ENCODE measurements at places on chromosomes 16 and 17.
A peak's percentile ranks its signal among the peaks of the same experiment; 100 is the strongest.

GRCh38 chr16:21175397-21175796 lies 16.9 kb downstream of the LDAF1 start:
- DNase-seq = no peak

GRCh38 chr17:63649813-63650212 lies 27.6 kb downstream of the MAP3K3 start:
- peak; percentile 9 for DNase-seq

- DNase-seq = peak; percentile 20
These were observed 5.7 kb upstream of the TCAP start for GRCh38 chr17:39659279-39660010.

GRCh38 chr17:48997103-48997826 lies at the start of gene IGF2BP1:
TSS of gene IGF2BP1 (plus strand) at chr17:48997385. CDS start at chr17:48997746, 361 bp downstream.
- DNase-seq = no peak

DNA sequence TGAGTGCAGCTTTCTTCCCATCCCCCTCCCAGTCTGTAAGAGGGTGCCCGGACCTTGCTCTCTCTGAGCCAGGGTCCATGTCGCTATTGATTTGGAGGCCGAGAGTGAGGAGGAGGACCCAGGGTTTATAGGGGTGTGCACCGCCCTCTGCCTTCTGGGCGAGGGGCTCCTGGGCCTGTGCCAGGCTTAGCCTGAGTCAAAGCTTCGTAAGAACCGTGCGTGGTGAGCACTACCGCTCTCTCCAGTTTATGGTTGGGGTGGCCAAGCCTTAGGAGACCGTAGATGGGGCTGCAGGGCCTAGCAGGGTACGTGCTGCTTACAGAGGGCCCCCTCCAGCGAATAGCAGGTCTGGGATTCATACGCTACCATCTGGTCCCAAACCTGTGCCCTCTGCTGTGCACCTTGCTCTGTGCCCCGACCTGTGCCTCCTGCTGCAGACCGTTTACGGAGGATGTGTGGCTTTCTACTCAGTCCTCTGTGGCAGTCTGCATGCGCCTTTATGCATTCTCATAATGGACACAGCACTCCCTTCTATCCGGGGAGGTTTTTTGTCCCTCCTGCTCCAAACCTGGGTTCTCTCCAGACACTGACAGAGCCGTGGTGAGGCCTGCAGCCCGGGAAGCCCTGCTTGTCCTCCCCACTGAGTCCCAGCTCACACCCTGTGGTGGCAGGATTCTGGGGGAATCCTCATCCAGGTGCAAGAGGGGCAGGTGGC lies 54.7 kb downstream of the PGS1 start:
- no peak for DNase-seq

GRCh38 chr16:2190002-2190658 lies 6.3 kb downstream of the CASKIN1 start:
- DNase-seq = no peak

DNA sequence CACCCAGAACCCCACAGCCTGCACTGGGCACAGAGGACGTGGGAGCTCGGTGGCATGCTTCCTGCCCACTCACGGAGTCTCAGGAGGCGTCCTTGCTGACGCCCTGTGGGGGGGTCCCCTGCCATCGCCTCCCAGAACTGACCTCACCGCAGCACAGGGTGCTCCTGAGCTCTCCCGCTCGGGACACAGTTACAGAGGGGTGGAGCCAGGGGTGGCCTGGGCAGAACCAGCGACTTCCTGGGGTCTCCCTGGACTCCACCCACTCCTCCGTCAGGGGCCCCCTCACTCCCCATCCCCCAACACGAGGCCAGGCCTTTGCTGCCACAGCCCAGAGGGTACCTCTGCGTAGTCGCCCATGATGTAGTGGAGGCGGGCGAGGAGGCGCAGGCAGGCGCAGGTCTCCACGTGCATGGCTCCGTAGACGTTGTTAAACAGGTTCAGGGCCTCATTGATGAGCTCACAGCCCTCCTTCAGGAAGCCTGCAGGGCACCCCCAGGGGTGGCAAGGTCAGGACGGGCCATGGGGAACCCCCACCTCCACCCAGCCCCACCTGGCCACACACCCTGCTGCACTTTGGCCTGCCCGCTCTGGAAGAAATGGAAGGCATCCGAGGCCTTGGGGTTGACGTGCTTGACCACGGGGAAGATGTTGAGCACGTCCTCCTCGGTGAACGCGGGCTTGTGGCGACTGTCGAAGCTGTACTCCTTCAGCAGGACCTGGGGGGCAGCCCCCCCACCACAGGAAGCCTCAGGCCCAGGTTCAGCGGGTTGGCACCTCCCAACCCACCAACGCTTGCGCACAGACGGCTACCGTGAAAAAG lies 17.8 kb downstream of the CLUH start:
- no peak for DNase-seq

- no peak for DNase-seq
These were observed 1026.5 kb upstream of the EEF2KMT start for GRCh38 chr16:6124136-6124535.

GRCh38 chr16:57536306-57537193 lies at the start of gene CCDC102A:
TSS of gene CCDC102A (minus strand) at chr16:57536571. CDS start at chr16:57529177, 7,394 bp downstream.
- DNase-seq = peak; percentile 65

GRCh38 chr16:12589676-12590075 lies 214.0 kb downstream of the CPPED1 start:
- DNase-seq = no peak

GRCh38 chr16:64823481-64824075 lies 298.3 kb downstream of the CDH11 start:
- no peak for DNase-seq

DNA sequence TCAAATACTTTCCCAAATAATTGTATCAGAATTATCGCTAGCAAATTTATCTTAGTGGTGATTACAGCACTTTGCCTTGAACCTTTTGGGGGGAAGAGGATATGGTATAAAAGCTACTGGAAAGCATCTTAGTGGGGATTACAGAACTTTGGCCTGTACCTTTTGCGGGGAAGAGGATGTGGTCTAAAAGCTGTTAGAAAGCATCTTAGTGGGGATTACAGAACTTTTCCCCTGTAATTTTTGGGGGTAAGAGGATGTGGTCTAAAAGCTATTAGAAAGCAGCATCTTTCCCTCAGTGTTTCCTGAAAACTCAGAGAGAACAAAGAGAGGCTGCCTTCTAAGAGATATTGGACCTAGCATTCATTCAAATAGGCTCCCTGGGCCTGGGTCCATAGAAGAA lies 4.1 kb downstream of the SLFN12 start:
- no peak for DNase-seq

DNA sequence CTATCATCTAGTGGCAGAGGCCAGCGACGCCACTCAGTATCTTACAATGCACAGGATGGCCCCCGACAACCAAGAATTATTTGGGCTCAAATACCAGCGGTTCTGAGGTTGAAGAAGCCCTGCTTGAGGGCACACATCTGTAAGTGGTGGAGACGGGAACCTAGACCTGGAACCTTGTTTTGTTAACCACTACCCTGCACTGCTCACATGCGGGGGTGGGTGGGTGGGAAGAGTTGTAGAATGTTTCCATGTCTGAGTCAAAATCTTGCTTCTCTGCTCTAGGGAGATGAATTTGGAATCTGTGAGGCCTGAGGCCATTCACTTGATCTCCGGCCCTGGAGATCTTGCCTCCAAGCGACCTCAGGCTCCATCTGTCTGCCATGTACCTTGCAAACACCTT lies 44.1 kb downstream of the ABCC1 start:
- no peak for DNase-seq

GRCh38 chr17:7856011-7856810 lies 1.1 kb downstream of the NAA38 start:
- DNase-seq = no peak

- DNase-seq = no peak
These were observed 127.1 kb downstream of the OR1D5 start for GRCh38 chr17:2936351-2936750.

DNA sequence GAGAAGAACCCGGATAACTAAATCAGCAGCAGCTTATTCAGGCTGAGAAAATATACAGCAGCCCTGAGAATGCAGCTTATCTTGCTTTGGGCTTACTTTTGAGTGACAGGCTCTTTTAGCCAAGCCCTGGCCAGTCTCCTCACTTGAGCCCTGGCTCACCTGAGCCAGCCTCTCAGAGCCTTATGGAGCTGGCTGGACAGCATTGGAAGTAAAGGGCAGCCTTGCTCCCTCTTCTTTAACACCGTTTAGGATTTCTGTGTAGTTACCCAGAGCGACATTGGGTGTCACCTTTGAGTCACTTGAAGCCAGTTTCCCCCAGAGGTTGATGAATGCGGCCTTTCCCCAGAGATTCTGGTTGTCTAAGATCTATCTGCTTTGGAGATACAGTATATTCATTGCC lies 7.7 kb upstream of the NPIPB2 start:
- DNase-seq = peak; percentile 67

GRCh38 chr17:46832945-46833839 lies 14.7 kb upstream of the WNT3 start:
- peak; percentile 72 for DNase-seq

DNA sequence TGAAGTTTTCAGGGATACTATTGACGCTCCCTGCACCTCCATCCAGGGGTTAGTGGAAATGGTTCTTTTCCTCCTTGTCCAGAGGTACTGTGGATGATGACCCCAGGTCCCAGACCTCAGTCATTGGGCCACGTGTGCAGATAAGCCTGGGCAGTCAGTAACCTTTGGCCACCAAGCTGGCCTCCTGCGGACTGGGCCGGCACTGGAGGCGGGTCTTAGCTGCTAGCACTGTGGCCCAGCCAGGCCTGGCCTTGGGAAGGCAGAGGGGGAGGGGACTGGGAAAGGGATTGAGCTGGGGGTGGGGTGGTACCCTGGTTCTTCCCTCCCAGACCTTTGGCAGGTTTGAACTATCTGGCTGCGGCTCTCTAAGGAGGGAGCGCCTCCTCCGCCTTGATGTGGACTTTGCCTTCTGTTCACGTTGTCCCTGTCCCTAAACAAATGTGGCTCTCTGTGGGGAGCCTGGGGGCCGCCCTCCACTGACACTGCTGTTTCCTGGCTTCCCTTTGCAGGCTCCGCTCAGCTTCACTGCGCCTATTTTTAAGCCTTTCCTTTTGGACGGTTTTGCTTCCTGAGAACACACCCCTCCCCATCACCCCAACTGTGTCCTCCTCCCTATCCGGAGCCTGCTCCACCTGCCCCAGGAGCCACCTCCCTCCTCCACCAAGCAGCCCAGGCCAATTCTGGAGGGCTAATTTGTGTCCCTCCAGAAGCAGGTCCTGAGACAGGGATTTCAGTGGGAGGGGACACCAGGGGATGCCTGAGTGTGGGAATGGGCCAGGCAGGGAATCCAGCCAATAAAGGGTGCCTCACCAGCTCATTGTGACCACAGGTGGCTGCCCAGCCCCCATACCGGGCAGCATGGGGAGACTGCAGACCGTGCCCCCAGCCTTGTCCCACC lies 251.9 kb downstream of the SEC14L1 start:
- peak; percentile 29 for DNase-seq

DNA sequence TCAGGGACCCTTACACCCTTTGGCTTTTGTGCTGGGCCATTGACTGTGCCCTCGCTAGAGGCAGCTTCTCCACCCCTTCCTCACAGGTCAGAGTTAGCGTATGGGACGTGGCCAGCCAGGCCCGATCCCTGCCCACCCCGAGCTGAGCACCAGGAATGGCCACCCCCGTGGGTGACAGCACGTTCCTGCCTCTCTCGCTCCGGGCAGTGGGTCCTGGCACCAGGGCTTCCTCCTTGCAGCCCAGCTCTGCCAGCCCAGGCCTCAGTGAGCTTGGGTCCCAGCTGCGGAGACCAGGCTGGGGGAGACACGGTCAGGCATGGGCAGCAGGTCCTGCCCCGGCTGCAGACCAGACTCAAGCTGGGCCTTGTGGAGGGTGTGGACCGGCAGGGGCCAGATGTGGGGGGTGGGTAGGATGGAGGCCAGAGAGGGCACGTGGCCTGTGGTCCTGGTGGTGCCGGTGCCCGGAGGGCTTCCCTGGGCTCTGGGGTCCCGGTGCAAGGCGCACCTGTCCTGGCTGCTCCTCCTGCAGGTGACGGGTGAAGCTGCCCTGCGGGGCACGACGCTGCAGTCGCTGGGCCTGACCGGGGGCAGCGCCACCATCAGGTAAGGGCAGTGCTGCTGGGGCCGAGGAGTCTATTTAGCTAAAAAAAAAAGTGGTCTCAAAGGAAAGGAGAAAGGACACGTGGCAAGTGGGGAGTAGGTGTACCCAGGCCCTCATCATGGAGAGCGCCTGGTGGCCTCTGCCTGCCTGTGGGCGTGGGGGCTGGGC lies 18.2 kb downstream of the ASPSCR1 start:
- DNase-seq = no peak

DNA sequence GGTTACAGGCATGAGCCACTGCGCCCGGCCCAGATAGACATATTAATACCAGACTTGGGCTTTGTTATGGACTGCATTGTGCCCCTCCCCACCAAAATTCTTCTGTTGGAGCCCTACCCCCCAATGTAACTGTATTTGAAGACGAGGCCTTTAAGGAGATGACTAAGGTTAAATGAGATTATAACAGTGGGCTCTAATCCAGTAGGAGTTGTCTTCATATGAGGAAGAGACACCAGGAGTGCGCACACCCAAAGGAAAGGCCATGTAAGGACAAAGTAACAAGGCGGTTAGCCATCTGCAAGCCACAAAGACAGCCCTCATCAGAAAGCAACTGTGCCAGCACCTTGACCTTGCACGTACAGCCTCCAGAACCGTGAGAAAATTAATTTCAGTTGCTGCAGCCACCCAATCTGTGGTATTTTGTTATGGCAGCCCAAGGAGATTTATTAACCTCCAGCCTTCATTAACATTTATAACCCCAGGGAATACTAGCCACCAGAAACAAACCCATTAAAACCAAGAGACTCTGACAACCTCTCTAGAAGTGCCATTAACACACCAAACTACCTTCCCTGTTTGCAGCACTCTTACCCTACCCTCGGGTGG lies 107.6 kb downstream of the TTC19 start:
- DNase-seq = no peak

DNA sequence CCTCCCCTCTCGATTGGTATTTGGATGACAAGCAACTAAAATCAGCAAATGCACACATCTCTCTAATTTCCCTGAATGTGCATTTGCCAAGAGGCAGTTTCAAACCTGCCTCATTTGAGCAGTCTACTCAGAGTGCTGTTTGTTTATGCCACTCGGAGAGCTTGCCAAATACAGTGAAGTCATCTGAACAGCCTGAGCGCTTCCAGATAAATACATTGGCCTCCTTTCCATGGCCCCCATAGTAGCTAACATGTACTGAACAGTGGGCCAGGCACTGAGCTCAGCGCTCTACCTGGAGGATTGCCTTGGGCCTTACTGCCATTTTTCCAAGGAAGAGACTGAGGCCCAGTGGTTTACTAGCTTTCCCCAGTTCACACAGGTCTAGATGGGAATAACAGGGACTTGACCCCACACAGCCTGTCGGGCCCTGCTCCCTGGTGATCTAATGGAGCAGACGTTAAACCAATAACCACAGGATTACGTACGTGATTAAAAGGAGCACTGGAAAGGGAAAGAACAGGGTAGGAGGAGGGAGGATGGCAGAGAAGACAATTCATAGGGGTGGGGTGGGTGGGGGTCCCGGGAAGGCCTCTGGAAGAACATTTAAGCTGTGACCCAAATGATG lies 18.7 kb upstream of the ANKRD40CL start:
- DNase-seq = peak; percentile 34

DNA sequence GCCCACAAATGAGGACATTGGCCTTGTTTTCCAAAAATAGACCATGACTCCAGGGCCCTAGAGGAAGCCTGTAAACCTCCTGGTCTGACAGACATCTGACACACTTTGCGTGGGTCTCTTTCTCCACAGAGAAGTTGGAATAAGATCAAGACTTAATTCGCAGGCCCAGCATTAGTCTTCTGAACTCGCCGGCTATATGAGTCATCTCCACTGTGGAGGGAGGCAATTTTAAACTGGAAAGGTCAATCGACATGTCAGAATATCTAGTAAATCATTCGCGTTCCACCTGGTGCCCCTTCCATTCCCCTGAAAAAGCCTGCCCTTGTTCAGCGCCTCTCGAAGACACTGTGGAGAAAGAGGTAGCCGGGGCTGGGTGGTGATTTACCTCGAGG lies 140.1 kb downstream of the CLEC16A start:
- DNase-seq = no peak

Measured in midbrain (tissue), 1 donor.